ENCODE measurements at places on chromosomes 5 and 9.

DNA sequence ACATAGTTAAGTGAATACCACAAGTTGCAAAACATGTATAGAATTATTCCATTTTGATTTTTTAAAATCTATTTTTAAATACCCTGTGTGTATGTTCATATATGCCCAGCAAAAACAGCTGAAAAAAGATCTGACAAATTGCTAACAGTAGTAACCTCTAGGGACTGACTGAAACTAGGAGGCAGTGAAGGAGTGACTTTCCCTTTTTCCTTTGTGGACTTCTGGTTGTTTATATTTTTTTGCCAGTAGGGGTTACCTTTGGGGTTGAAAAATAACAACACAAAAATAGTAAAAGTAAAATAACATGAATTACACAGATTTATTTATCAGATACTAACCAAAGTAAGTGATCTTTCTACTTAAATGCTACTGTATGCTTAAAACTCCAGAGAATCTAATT is 2.9 kb downstream of the MEGF9 start:
- no peak for DNase-seq

GRCh38 chr5:128470663-128471062 is 67.4 kb downstream of the FBN2 start:
- DNase-seq: no peak

GRCh38 chr9:124279531-124280175 is 21.9 kb downstream of the NEK6 start:
- DNase-seq: no peak

DNA sequence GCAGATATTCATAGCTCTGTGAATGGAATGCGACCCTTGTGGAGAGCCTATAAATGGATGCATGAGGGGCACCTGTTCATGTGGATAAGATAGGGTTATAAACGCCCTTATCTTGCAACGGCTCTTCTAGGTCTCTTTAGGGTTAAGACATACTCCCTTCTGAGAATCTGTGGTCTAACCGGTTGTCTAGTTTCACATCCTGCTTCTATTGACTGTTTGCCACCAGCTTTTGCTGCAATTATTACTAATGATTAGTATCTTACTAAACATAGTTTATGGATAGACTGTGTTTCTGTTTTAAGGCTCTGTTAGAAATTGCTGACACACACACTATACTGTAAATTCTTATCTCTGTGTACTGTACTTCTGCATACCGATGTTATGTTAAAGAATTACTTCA is 198.9 kb upstream of the CYLC2 start:
- DNase-seq: no peak

DNA sequence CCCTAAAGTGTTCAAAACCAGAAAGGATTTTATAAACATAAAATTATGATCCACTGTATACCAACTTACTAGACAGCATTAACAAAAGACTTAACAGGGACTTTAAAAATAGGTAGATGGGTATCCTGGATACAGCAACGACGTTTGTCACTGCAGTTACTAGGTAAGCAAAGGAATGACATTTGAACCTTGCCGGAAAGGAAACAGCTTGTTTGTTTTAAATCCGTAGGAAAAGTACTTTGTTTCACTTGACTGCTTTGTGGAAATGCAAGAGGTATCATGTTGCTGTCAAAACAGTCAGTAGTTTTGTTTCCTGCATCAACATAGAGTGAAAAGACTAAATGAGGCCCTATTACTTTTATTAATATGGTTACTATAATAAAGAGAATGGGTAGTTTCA is 122.9 kb downstream of the CDC42SE2 start:
- no peak for DNase-seq

DNA sequence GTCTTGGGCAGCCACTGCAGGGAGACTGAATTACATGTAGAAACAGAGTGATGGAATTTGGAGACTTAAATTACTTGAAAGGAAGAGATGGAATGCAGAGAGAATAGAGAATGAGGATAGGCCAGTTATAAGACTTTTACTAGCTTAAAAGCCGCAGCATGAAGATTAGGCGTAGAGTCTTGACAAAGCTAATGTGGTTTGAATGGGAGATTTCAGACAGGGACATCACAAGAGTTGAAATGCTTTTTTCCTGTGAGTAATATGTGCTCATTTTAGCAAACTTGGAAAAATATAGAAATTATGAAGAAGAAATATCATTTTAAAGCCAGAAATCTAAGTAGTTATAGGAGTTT is 7.5 kb downstream of the CENPP start:
- DNase-seq: no peak

DNA sequence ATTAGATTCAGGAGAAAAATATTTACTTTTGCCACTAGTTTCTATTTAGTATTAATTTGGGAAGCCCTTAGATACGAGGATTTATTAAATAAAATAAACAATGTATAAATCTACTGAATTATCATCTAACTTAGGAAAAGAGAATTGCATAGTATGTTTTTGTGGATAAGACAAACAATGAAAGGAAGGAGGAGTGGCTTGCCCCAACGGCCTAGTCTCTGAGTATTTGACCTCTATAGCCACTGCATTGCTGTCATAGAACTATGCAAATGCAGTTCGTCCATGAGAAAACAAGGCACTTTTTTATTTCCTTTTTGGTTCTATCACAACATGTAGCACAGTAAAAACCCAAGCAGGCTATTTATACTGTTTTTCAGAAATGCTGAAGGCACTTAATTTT is 321.2 kb upstream of the CCNH start:
- no peak for DNase-seq

GRCh38 chr9:137663584-137663983 is 44.8 kb downstream of the EHMT1 start:
- no peak for DNase-seq

DNA sequence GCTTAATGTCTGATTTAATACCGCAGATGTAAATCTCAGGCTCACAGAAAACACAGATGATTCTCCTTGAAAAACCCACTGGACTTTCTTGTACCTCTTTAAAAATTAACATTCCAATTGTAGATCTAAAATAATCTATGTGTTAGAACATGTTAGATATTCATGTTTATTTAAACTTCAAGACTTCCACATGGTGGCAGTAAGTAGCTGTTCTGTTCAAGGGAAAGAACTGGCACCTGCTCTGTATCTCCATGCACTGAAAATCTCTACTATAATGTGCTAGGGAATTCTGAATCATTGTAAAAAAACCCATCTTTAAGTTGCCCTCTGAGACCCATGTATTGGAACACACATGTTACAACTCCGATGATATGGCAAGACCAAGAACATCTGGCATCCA is 366.9 kb downstream of the DMRTA1 start:
- DNase-seq: no peak

GRCh38 chr9:68793605-68794343 is 88.7 kb downstream of the PIP5K1B start:
- DNase-seq: no peak

DNA sequence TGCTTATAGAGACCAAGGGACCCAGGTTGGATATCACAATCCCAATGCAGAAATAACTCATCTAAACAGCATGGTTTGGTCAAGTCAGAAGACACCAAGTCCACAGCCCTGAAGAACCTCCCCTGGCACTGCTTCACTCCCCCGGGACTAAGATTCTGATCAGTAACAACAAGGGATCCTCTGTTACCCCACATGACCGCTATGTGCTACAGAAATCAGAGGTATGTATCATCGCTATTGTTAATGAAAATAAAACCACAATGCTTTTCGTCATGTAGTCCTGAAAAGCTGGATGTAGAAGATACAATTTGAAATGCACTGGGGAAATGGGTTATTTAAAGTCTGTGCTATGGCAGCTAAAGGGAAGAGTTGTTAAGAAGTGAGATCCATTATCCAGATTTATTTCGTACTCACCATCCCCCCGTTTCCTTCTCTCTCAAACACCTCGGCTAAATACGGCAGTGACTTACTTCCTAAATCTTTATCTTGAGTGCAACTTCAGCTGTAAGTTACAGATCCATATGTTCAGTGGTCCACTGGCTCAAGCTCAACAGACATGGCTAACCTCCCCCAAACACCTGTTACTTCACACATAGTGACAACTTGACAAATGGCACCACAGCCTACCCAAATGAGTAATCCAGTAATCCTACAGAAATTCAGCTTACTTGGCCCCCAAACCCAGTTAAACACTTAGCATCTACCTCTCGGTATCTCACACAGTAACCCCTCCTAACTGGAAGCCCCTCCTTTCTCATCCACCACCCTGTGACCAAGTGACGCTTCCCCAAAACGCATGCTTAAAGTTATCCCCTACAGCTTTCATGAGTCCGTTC is 129.2 kb downstream of the MYO10 start:
- DNase-seq: no peak

GRCh38 chr9:131747352-131747751 is 7.5 kb upstream of the RAPGEF1 start:
- DNase-seq: no peak

DNA sequence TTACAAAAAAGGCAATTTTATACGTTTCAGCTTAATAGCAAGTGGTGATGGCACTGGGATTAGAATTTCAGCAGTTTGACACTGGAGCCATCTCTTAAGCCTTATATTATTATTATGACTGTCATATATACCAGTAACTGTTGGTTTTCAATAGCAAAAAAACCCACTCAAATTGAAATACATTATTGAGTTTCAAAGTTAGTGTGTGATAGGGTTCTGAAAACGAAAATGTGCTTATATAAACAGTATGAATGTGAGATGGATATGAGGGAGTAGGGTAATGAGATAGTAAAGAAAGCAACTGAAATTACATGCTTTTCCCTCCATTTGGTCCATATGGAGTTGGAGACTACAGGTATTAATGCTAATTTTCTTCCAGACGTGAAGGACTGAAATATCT is 68.6 kb upstream of the ACTBL2 start:
- no peak for DNase-seq

Measured in stimulated activated CD8-positive, alpha-beta memory T cell treated with anti-CD3 and anti-CD28 coated beads, Interleukin-7, amount 100 ng/mL, for 4 hours (primary cell).